ENCODE measurements at places on chromosomes 6 and 20.
A peak's percentile ranks its signal among the peaks of the same experiment; 100 is the strongest.

GRCh38 chr6:63674635-63675034, 39.0 kb downstream of the PHF3 start:
- DNase-seq: no peak

DNA sequence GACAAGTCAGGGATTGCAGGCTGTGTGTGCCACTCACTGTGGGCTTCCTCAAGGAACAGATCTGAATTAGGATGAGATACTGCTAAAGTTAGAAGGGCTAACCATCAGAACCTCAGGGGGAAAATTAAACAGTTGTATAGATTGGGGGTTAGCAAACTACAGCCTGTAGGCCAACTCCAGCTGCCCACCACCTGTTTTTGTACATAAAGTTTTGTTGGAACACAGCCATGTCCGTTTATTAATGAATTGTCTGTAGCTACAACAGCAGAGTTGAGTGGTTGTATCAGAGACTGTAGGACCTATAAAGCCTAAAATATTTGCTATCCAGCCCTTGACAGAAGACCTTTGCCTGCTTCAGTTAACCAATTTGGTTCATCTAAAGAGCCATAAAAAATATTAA, 127.2 kb upstream of the ECI2 start:
- no peak for DNase-seq

GRCh38 chr6:15082708-15083107, 163.2 kb upstream of the JARID2 start:
- DNase-seq: no peak

- no peak for DNase-seq
These were observed 27.6 kb downstream of the PARD6B start for GRCh38 chr20:50758992-50759391.

- no peak for DNase-seq
These were observed 8.5 kb downstream of the GRIK2 start for GRCh38 chr6:101401792-101402621.

DNA sequence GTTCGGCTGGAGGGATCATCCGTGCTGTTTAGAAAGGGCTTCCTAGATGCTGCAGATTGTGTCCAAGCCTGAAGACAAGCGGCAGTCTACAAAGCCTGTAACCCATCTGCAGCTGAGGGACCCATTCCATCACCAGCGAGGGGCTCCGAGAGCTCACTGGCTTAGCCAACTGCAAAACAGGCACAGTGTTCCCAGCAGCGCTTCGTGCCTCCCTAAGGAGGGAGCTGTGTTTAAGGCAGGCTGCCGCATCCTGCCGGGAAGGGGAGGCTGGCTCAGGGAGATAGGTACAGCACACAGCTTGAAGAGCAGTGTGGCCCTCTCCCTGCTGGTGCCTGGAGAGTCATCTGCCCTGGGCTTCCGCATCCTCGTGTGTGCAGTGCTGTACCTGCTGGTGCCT, 32.4 kb downstream of the DUSP22 start:
- DNase-seq: no peak

- DNase-seq: no peak
These were observed 352.1 kb downstream of the MMUT start for GRCh38 chr6:49110916-49111315.

GRCh38 chr6:156183678-156184077, 593.5 kb upstream of the ARID1B start:
- DNase-seq: no peak

DNA sequence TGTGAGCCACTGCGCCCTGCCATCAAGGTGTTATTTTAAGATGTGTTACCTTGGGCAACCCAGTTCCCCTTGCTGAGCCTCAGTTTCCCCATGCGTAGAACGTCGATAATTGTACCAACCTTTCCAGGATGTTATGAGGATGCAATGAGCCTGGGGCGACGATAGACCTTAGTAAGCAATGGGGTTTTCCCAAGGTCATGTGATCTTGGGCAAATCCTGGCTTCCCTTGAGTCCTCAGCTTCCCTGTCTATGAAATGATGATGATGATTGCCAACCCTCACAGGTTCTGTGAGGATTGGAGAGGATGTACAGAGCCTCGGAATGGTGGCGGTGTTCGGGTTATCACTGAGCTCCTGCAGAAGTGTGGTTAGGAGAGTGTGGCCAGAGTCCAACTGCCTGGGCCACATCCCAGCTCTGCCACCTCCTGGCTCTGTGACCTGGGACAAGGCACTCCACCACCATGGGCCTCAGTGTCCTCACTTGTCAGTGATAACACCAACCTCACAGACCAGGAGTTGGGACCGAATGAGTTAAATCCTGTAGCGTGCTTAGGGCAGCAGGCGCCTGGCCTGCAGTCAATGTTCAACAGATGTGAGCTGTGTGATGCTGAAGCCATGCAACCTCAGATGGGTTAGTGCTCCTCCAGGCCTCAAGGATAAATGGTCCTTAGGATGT, 23.4 kb downstream of the SIRPA start:
- no peak for DNase-seq

DNA sequence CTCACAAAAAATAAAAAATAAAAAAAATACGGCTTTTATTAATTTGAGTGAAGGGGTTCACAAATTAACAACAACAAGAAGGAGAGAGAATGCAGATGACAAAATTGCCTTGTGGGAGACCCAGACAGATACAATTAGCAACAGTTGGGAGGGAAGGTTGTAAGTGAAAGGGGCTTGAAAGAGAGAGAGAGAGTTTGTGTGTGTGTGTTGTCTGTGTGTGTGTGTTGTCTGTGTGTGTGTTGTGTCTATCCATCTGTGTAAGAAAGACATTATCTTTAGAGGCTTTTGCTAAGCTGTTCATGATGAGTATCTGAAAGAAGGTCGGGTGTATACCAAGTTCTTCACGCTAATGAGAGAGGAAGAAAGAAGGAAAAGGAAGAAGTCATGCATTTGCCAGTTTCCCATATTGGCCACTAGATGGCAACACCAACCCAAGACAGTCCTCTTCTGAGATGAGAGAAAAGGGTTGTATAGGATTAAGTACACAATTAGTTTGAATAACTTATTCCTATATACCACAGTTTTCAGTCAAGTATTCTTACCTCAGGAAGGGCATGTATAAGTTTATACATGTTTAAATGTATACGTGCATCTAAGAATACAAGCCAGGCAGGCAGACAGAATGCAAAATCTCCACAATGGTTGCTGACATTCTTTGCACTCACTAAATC, 63.7 kb upstream of the CD2AP start:
- peak; percentile 63 for DNase-seq

DNA sequence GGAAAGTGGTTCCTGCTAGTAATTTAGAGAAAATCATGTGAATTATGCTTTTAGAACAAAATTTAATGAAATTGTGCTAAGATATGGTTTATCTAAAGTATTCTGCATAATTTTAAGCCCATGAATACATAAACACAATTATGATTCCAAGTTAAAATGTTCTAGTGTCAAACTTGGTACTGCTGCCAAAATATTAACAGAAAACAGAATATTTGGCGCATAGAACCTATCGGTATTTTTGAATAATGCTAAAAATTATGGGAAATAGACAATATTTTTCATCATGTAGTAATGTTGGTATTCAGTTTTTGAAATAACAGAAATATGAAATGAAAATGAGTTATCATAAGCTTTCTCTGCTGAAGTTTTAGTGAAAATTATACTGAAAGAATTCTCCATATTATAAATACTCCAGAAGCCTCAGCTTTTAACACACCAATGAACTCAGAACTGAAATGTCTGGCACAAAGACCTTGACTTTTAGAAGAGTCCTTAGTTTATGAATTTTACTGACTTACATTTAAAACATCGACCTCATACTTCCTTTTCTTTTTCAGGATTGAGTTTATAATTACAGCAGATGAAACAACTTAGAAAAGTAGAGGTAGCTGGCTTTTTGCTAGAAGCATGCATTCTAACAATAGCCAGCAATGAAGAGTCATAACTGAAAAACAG, 1192.3 kb upstream of the GJE1 start:
- no peak for DNase-seq

GRCh38 chr20:3741836-3742458, 9.5 kb downstream of the HSPA12B start:
- DNase-seq: no peak

DNA sequence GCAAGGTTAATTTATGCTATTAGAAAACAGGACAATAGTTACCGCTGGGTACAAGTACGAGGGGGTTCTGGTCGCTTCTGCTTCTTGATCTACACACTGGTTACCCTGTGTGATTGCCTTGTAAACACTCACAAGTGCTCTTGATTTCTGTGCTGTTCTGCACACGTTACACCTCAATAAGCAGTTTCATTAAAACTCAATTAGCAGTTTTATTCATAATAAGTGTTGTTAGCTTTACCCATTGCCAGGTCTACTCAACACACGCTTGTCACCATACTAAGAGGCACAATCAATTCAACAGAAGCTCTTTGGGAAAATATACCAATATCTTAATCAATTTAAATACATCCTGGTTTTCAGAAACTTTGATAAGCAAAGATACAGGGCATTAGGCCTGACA, 20.4 kb downstream of the BMP7 start:
- no peak for DNase-seq

DNA sequence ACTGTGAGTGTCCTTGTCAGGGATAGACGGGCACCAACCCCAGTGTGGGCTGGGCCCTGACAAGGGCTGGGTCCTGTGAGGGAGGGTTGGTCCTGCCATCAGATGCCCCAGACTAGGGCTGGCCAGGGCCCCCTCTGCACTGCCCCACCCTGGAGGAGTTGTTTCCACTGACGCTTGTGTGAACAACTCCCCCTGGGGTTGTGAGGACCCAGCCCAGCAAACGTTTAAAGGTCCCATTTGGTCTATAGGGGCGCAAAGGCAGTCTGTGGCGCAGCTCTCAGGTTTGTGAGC, 104.1 kb downstream of the BMP7 start:
- no peak for DNase-seq

DNA sequence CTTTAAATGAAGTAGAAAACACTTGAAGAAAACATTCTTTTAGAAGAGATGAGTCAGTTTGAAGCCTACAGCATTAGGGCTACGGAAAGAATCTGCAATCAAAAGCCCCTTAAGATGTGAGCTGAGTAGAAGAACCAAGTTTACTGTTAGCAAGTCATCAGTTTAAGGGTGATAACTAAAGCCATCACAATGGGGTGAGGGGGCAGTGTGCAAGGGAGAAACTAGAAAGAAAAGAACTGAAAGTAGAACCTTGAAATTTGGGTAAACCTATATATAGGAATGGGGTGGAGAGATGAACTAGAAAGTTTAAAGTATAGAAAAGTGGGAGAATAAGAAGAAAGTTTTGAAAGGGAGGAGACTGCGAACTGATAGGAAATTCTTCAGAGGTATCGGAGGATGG, 212.9 kb downstream of the COL19A1 start:
- no peak for DNase-seq

GRCh38 chr6:116247285-116247684, 6.6 kb downstream of the TSPYL4 start:
- no peak for DNase-seq

GRCh38 chr6:33397541-33397940, 5.9 kb downstream of the KIFC1 start:
- no peak for DNase-seq

GRCh38 chr6:7159790-7160525, 52.2 kb downstream of the RREB1 start:
- no peak for DNase-seq

DNA sequence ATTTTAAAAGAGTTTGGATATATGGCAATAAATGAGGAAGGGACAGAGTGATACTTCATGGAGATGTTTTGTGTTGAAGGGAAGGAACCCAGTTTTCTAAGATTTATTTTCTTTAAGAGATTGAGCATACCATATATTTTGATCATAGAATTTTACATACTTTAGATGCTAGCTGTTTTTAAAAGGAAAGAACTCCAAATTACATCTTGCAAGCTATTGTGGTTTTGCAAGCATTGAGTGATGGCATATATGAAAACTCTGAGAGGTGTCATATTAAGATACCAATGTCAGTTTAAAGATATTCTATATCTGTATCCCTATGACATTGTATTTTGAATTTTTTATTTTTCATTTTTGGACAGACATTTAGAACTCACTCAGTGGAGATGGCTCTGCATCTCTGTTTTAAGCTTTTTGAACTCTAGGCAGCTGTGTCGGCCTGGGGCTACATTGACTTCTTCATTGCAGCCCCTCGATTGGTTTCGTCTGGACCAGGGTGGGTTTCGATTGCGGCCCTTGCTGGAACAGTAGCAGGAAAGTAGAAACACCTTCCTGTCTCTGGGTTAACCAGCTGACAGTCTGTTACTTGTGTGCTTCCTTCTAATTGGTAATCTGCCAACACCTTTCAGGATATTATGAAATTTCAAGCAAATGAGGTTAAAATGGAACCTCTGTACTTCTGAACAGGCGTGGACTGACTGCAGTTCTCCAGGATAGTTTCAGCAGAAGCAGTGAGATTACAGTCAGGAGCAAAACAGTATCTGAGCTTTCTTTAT, 14.0 kb downstream of the IGF2R start:
- DNase-seq: peak; percentile 37

GRCh38 chr6:100881707-100882040, 545 bp upstream of the ASCC3 start:
- DNase-seq: no peak

DNA sequence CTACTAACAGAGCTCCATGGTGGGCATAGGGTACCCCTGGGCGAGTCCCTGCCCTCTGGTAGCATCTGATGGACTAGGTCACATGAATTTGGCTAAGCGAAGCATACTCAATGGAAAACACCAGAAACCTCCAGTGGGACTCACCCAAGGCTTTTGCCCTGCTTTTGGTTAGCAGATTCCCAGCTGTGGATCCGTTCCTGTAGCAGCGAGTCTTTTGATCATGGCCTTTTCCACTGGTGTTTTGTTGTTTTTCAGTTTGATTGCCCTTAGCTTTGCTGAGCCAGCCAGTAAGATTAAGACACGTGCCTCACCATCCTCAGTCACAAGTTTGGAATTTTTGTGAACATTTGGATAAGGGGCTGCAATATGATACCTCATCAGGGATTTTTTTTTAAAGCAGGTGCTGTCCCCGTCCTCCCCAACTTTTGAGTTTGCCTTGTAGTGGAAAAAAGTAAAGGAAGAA, 8.0 kb downstream of the TNFAIP3 start:
- no peak for DNase-seq

- no peak for DNase-seq
These were observed 31.8 kb upstream of the BLCAP start for GRCh38 chr20:37559312-37560027.

DNA sequence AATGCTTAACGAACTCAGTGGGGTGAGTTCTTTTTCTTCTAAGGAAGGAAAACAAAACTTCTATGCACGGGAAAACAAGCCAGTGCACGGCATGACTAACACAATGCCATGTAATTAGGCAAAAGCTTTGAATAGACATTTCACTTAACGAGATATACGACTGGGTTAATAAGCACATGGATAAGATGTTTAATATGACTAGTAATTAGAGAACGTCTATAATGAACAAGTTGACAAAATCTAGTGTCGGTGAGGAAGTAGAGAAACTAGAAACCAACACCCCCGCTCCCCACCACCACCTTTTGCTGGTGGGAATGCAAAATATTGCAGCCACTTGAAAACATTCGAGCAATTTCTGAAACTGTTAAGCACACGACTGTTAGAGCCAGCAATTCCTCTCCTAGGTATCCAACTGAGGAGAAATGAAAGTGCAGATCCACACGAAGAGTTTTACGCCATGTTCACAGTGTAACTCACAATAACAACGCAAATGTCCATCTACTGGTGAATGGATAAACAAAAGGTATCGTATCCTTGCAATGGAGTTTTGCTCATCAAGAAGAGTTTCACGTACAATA, 644.9 kb upstream of the AGPAT4 start:
- DNase-seq: no peak

GRCh38 chr20:61896058-61896961, 169.4 kb downstream of the TAF4 start:
- DNase-seq: peak; percentile 20

GRCh38 chr6:69846312-69846711, 20.0 kb upstream of the COL19A1 start:
- DNase-seq: no peak

GRCh38 chr6:130018744-130019325, 454 bp downstream of the L3MBTL3 start:
- DNase-seq: peak; percentile 26

- no peak for DNase-seq
These were observed 2.0 kb downstream of the FOXC1 start for GRCh38 chr6:1611572-1612298.
